IMR-90 (cell line): ENCODE measurements at places on chromosomes 5 and 9. TPM values are rescaled to one million over a fixed set of nuclear protein-coding genes. Genes with fewer than 3 reads are reported as not detected.

The PCDHA13 gene
- not detected in 2 replicates for total RNA-seq

The ELAVL2 gene
- 0.28 and 0.36 TPM in 2 replicates for total RNA-seq

The MOB3B gene
- under 0.01 TPM in 2 replicates for total RNA-seq

DNA sequence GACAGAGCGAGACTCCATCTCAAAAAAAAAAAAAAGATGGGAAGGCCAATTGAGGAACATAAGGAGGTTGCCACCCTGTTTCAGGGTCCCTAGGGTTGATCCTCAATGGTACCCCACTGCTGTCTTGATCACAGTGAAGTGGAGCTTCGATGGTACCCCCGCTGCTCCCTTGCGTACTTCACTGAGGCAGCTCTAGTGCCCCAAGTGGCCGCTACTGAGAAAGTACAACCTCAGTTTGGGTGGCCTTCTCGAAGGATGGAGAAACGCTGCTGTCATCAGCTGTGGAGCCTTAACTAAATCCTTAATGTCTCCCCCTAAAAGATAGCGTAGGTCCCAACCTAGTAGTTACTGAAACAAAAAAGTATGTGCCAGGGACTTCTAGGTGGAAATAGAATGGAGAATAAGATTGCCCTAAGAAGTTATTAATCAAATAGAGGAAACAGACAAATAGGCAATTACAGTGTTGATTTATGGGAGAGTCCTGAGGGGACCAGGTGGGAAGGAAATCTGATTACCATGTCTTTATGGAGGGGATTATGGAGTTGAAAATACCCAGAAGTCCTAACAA is 6.3 kb downstream of the TESK1 start:
- no peak overlapping the region for H3K27ac ChIP-seq
- peak; percentile 35 for DNase-seq
- H3K4me3 ChIP-seq: no peak overlapping the region
- peaks cover 27% of the 10 kb centered on the region for H3K27me3 ChIP-seq
- peaks cover 27% of the 10 kb centered on the region for H3K36me3 ChIP-seq
- no peaks in the 10 kb centered on the region for H3K4me1 ChIP-seq

GRCh38 chr9:100011062-100011681 is 87.6 kb downstream of the ERP44 start:
- H3K36me3 ChIP-seq: peaks cover 3% of the 10 kb centered on the region; the same call in 1 of the 2 replicates
- DNase-seq: peak; percentile 67
- no peaks in the 10 kb centered on the region for H3K27me3 ChIP-seq
- H3K27ac ChIP-seq: no peak overlapping the region
- H3K4me3 ChIP-seq: no peak overlapping the region
- H3K4me1 ChIP-seq: peaks cover 7% of the 10 kb centered on the region

- H3K4me3 ChIP-seq: no peak overlapping the region
- no peaks in the 10 kb centered on the region for H3K27me3 ChIP-seq
- DNase-seq: peak; percentile 4
- peaks cover 6% of the 10 kb centered on the region for H3K36me3 ChIP-seq
- peaks cover 2% of the 10 kb centered on the region for H3K4me1 ChIP-seq
- no peak overlapping the region for H3K27ac ChIP-seq
Observed at GRCh38 chr5:36198281-36198680, 43.4 kb downstream of the NADK2 start.

DNA sequence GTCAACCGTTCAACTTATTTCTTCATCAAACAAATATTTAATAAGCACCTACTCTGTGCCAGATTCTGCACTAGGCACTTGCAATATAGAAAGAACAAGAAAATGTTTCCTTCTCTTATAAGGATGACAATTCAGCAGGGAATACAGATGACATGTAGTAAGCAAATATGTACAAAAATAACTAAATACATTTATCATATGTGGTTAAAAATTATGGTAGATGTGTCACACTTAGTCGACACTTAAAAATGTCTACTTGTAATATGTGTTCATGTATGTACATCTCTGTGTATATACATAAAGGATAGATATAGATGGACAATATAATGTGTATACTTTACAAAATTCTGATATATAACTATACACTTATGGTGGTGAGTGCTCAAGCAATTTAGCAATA is 417.0 kb upstream of the MEF2C start:
- H3K4me1 ChIP-seq: no peaks in the 10 kb centered on the region
- H3K27me3 ChIP-seq: no peaks in the 10 kb centered on the region
- H3K36me3 ChIP-seq: no peaks in the 10 kb centered on the region

- no peak overlapping the region for H3K27ac ChIP-seq
- no peaks in the 10 kb centered on the region for H3K27me3 ChIP-seq
- peaks cover 12% of the 10 kb centered on the region for H3K4me1 ChIP-seq
- no peak for DNase-seq
- no peak overlapping the region for H3K4me3 ChIP-seq
Observed at GRCh38 chr9:125341566-125341965, 79.9 kb downstream of the GAPVD1 start.

DNA sequence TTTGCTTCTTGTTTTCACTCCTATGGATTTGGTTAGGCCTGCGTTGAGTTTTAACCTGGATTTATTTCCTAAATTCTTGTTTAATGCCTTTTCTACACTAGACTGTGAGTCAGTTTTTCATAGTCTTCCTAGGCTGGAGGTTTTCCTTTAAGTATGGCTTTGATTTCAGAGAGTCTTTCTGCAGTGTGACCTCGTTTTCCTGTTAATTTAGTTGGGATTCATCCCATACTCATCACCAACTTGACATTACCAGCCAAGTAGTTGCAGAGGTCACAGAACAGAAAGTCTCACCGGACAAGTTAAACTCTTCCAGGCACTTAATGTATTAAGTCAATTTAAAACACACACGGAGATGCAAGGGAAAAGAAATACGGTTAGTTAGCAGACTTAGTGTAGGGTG is 29.7 kb upstream of the AUH start:
- H3K27ac ChIP-seq: no peak overlapping the region
- no peak for DNase-seq
- no peaks in the 10 kb centered on the region for H3K36me3 ChIP-seq
- H3K4me3 ChIP-seq: no peak overlapping the region
- peaks cover 9% of the 10 kb centered on the region for H3K4me1 ChIP-seq

DNA sequence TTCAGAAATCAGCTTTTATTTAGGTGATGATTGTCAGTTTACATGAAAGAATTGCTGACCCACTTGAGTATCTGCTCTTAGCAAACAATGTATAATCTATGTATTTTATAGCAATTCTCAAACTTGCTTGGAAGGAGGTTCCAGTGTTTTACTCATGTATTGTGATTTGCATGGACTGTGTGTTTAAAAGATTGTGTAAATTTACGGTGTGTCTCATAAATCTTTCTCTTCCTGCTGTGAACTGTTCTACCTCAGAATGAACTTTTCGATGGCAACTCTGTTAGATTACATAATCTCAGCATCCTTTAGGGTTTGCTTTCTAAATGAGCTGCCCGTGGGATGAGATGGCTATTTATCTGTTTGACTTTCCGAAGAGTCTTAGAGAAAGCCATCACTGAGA is 122.5 kb downstream of the MEF2C start:
- no peak overlapping the region for H3K27ac ChIP-seq
- H3K4me1 ChIP-seq: no peaks in the 10 kb centered on the region
- no peak overlapping the region for H3K4me3 ChIP-seq
- DNase-seq: no peak

DNA sequence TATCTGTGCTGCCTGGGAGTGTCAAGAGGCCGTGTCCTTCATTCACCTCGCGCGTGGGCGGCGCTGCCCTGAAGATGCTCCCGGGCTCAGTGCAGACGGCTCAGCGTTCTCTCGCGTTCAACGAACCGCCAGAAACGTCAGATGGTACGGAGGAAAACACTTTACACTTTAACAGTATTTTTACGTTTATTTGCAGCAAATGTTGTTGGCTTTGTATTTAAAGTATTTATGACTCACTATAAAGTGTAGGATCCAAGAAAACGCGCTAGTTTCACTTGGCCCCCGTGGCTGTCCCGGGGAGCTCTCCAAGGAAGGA is 544 bp upstream of the ERCC6L2 start:
- no peaks in the 10 kb centered on the region; the same call in none of the 2 replicates for H3K36me3 ChIP-seq
- H3K4me3 ChIP-seq: no peak overlapping the region
- H3K27ac ChIP-seq: peak overlapping the region; percentile 78
- H3K4me1 ChIP-seq: peaks cover 2% of the 10 kb centered on the region

DNA sequence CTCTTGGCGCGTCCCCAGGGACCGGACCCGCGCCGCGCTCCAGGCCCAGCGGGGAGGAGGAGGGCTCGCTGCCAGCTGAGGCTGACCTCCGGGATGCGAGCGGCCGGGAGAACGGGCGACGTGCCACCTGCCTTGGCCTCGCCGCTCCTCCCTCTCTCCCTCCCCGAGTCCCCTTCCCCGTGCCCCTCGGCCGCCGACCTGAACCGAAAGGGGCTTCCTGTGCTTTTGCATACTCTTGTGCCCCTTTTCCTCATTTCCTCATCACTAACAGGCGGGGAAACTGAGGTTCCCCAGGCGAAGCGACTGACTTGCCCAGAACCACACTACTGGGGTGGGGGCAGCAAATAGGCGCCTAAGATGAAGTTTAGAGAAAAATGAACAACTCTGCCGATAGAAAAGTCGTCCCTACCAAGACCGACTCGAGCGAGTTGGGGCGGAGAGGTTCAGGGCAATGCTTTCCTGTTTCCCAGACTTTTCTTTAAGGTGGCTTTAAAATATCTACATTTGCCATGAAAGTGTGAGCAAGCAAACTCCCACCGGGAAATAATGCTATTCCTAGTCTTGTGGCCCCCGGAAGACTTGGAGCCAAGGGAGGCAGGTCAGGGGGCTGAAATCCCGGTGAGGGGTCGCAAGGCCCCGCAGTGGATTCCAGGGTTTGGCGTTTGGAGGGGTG is 580 bp upstream of the DUSP1 start:
- H3K4me1 ChIP-seq: peaks cover 20% of the 10 kb centered on the region
- H3K36me3 ChIP-seq: peaks cover 28% of the 10 kb centered on the region
- H3K27ac ChIP-seq: peak overlapping the region; percentile 98
- peak overlapping the region; percentile 30 for H3K4me3 ChIP-seq
- DNase-seq: no peak

DNA sequence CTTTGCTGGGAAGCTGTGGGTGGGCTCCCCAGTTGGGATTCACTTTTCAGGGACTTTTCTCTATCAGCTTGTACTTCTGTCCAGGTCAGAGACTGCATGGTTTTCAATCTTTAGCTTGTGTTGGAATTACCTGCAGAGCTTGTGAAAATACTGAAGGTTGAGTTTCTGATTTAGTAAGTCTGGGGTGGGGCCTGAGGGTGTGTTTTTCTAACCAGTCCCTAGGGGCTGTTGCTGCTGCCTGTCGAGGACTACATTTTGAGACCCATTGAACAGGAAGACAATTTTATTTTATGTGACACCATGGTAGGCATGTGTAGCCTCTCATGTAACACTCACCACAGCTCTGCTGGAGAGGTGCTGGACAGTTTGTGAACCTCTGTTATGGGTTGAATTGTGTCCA is 14.7 kb upstream of the MLANA start:
- no peak for DNase-seq
- no peak overlapping the region for H3K4me3 ChIP-seq

DNA sequence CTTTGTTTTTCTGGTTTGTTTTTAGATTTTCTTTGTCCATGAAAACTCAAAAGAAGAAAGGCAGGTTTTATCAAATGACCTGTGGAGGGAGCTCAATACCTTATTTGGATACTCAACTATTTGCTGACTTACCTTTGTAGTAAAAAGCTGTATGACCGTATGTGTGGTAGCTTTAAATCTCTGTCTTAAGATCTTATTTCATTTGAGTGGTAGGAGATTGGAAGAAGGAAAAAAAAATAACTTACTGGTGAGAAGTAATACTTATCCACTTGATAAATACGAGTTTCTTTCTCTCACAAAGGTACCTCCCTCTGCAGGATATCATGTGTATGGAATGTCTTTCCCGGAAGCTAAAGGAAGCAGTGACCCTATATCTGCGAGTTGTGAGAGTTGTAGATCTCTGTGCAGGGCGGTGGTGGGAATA is 15.0 kb downstream of the FBXO38 start:
- H3K4me1 ChIP-seq: peaks cover 9% of the 10 kb centered on the region
- no peak overlapping the region for H3K4me3 ChIP-seq
- no peak for DNase-seq
- no peak overlapping the region for H3K27ac ChIP-seq
- H3K36me3 ChIP-seq: peaks cover 16% of the 10 kb centered on the region
- H3K27me3 ChIP-seq: no peaks in the 10 kb centered on the region

DNA sequence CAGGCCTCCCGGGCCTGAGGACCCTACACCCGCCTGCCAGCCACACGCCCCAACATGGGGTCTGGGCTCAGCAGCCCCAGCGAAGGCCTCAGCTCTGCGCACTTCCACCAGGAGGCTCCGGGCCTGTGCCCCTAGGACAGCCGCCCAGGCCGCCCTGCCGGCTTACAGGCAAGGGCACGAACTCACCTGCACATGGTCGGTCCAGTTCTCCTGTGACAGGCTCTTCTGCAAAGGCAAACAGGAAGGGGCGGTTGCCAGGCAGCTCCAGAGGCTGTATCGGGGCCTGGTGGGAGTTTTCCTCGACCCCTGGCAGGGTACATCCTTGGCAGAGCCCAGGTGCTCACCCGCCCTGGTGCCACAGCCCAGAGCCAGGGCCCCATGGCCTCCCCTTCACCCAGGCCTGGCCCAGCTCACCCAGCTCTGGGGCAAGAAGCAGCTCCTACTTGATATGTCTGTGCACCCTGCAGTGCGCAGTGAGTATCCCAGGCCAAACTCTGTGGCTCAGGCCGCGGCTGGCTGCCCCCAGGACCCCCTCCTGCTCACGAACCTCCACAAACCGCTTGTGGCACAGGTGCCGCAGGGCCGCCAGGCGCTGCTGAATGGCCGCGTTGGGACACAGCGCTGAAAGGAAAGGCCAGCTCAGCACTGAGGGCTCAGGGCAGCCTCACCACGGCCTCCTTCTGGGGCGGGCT is 52.2 kb upstream of the NRARP start:
- no peaks in the 10 kb centered on the region for H3K27me3 ChIP-seq
- H3K36me3 ChIP-seq: no peaks in the 10 kb centered on the region
- no peak for DNase-seq
- no peak overlapping the region for H3K4me3 ChIP-seq

DNA sequence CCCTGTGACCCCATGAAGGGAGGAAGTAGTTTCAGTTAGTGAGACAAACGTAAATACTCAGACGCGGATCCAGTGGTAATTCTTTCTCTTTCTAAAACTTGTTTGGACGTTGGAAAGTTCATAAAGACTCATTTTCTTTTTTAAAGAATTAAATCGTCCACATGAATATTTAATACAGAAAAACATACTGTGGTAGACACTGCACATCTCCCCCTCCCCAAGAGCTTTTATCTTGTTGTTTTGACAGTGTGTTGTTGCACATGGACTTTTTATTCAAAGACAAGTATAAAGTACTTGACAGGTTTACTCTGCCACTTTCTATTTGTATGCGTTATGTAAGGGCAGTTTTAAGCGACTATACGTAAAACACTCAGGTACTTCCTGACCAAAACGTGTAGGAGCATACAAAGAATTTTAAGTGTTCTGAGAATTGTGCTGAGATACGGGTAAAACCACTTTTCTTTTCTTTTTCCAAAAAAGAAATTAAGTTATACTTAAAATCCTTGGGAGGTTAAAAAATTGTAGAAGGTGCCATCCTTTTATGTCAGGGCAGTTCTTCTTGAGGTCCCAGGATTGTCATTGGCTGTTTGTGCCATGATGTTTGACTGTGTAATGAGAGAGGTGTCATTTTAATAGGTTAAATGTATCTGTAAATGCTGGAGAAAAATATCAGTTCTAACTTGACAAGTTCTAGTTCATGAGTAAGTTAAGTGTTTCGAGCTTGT is 1.3 kb downstream of the NIPBL start:
- no peaks in the 10 kb centered on the region for H3K27me3 ChIP-seq
- peak; percentile 37 for DNase-seq
- peak overlapping the region; percentile 83 for H3K4me3 ChIP-seq
- H3K4me1 ChIP-seq: no peaks in the 10 kb centered on the region
- H3K27ac ChIP-seq: peak overlapping the region; percentile 94
- no peaks in the 10 kb centered on the region for H3K36me3 ChIP-seq

- H3K27me3 ChIP-seq: no peaks in the 10 kb centered on the region
- no peaks in the 10 kb centered on the region for H3K36me3 ChIP-seq
- no peak overlapping the region for H3K4me3 ChIP-seq
- H3K4me1 ChIP-seq: no peaks in the 10 kb centered on the region
Observed at GRCh38 chr9:135403733-135404450, 75.7 kb upstream of the PPP1R26 start.
